NCI-H2081 (cell line): ENCODE measurements at places on chromosomes 12 and 14.

DNA sequence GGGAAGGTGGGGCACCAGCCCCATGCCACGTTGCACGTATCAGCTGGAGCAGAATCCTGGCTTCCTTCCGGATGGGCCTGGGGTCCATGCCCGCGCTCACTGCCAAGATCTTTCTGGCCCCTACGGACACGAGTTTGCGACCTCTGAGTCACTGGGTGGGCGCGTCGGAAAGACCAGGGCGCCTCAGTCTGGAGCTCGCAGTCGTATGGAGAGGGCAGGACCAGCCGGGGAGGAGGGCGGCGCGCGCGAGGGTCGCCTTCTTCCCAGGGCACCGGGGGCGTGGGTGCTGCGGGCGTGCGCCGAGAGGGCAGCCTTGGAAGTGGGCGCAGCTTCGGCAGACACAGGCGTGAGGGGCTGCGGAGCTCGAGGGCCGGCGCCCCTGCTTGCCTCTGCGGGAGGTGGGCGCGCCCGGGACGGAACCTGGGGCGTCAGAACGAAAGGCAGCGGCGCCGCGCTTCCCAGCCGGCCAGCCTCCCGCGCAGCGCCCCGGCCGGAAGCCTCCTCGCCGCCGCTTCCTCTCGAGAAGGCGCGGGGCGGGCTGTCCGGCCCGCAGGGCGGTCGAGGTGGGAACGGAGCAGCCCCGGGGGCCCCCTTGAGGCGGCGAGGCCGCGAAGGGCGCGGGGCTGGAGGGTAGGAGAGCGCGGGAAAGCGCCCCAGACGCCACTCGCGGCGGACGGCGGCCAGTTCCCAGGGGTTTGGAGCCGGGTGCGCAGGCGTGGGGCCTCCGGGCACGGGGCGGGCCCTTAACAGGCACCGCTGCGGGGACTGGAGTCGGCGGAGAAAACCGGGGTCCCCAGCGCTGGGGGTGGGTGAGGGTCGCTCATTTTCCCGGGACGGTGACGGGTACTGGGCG is at the start of gene ARL6IP4:
ARL6IP4 (plus strand) TSS at position 499 of the 853 bp plus-strand sequence. CDS start 459 bp downstream, outside the sequence.
- DNase-seq: peak; percentile 52

- no peak for DNase-seq
These were observed 77.6 kb upstream of the DACT1 start for GRCh38 chr14:58560208-58560607.

DNA sequence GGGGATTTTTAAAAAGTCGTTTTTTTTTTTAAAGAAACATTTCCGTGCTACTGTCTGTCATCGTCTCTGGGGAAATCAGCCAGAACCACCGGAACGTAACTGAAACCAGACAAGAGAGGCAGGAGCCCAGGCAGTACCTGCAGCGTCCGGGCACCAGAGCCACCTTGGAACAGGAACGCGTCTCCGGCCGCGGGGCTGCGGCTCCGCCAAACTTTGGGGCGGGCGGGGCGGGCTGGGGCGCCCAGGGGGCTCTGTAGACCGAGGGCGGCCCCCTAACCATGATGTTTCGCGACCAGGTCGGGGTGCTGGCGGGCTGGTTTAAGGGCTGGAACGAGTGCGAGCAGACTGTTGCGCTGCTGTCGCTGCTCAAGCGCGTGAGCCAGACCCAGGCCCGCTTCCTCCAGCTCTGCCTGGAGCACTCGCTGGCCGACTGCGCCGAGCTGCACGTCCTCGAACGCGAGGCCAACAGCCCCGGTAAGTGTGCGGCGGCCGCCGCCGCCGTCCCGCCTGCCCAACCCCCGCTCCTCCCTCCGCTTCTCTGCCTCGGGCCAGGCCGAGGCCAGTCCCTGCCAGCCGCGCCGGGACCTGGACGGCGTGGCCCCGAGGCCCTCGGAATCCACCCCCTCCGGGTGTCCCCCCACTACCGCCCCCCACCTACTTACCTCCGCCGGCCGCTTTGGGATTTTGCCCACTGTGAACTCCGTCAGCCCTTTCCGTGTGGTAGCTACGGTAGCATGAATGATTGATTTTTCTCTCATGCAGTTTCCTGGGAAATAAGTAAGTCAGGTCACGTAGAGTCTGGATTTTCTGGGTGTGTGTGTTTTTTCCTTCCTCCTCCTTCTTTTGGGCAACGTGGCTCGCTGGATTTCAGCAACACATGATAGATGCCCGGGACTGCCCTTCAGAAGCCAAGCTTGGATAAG is 972 bp downstream of the SAMD4A start:
- DNase-seq: peak; percentile 27

DNA sequence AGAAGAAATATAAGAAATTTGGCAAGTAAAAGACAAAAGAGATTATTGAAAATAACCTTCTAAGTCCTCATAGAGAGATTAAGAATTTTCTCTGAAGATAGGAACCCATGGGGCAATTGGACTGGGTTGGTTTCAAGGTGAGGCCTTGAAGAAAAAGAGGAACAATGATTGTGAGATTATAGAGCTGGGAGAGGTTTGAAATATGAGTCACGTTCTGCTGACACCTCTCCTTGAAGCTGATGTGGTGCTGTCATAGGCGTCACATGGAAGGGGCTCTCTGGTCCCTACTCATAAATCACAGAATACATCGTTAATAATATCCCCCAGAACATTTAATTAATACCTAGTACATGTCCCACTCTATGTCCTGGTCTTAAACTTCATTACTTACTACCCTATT is 227.6 kb upstream of the PDE3A start:
- DNase-seq: no peak

DNA sequence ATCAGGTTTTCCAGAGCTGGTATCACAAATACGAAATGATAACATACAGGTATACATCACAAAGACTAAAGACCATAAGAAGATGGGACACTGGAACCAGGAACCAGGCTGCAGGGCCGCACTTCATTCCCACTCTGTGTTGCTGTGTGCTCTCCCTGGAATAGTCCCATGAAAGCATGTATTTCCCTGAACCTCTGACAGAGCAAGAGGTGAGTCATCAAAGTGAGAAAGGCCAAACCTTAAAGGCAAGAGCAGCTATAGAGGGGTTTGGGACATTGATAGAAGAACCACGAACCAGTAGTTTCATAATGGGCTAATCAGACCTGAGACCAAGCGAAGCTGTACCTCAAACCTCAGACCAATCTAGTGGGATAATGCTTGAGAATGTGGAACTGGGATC is 283.0 kb upstream of the PRKD1 start:
- DNase-seq: no peak

DNA sequence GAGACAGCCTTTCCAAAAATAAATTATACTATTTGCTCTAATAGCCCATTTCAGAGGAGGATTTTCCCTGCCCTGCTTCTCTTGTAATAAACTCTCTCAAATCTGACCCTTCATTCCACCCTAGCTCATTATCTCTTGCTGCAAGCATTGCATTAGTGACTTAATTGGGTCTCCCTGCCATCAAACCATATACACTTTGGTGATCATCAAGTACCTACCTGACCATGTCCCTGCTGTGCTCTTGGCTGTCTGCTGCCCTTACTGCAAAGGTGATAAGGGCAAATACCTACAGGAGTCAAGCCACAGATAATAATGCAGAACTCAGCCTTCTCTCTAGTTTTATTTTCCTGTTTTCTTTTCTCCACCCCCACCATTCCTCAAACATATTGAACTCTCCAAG is 88.4 kb downstream of the LIN7A start:
- no peak for DNase-seq

GRCh38 chr12:104154806-104155205 is 16.8 kb upstream of the NFYB start:
- peak; percentile 94 for DNase-seq

DNA sequence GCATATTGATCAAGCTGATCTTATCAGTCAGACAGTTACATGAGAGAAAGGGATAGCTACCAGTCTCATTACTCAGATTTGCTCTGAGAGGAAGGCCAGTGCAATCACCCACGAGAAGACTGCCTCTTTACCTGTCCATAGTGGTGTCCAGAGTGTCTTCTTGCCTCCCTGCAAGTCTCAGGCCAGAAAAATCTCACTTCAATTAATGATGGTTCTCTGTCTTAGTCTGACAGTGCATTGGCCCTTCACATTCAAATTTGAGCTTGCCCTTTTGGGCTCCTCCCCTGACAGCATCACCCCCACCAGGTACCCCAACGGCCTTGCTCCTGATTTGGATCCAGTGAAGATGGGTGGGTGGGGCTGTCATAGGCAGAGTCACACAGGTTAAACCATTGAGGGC is at the start of gene AICDA:
AICDA (minus strand) TSS at position 231 of the 400 bp plus-strand sequence; CDS start at position 139, 92 bp downstream.
- no peak for DNase-seq

DNA sequence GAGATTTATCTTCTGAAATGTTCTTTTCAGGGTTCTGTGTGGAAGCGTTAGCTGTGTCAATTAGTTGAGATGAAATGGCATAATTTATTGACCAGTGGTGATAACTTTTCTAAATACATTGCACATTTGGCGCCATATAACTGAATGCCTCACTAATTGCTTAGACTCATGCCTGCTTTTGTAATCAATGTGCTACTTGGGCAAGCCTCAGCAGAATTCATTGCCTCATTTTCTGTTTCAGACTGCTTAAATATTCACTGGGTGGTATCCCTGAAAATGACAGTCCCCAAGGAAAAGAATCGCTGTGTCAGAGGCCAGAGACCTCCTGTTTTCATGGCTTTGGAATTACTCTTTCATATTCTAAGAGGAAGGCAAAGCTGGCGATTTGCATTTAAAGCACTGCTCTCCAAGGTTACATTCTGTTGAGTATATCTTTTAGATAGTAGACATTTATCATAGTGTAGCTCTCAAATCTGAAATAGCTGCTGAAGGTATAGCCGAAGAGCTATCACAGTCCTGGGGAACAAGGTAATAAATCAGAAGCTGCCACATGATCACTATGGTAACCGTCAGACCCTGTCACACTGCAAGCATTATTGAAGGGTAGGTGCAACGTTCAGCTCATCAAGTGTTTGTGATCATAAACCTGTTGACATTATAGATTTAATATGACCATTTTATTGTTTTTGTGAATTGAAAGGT is 297.3 kb upstream of the E2F7 start:
- DNase-seq: no peak

- DNase-seq: no peak
These were observed 49.5 kb upstream of the KTN1 start for GRCh38 chr14:55530464-55530863.

- DNase-seq: no peak
These were observed 32.6 kb upstream of the DHRS7 start for GRCh38 chr14:60197629-60198303.

- no peak for DNase-seq
These were observed 2.9 kb upstream of the CACNA1C start for GRCh38 chr12:2049604-2050540.

- DNase-seq: no peak
These were observed 49.1 kb upstream of the KCNH3 start for GRCh38 chr12:49489720-49490119.

- DNase-seq: no peak
These were observed 76.5 kb upstream of the GRIN2B start for GRCh38 chr12:14057895-14058294.

DNA sequence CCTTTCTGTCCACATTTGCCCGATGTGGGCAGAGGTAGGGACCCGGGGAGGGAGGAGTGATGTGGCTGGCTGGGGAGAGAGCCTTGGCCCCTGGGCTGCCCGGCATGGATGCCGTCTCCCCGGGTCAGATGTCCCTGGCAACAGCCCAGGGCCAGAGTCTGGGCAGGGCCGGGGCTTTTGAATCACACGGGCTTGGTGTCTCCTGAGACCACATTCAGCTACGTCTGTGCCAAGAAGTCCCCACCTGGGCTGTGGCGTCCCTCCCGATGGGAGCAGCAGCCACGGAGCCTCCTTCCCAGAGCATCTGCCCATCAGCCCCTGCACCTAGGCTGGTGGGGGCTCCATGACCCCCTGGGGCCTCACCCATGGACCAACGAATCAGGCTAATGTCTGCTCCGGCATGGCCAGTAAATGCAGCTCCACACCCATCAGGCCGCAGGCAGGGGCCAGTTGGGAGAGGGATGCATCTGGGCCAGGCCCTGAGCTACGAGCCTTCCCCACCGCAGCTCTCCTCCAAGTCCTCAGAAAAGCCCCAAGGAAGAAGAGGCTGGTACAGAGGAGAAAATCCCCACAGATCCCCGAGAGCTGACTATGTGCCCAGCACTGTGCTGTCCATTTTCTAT is 109.4 kb downstream of the RFLNA start:
- DNase-seq: no peak

DNA sequence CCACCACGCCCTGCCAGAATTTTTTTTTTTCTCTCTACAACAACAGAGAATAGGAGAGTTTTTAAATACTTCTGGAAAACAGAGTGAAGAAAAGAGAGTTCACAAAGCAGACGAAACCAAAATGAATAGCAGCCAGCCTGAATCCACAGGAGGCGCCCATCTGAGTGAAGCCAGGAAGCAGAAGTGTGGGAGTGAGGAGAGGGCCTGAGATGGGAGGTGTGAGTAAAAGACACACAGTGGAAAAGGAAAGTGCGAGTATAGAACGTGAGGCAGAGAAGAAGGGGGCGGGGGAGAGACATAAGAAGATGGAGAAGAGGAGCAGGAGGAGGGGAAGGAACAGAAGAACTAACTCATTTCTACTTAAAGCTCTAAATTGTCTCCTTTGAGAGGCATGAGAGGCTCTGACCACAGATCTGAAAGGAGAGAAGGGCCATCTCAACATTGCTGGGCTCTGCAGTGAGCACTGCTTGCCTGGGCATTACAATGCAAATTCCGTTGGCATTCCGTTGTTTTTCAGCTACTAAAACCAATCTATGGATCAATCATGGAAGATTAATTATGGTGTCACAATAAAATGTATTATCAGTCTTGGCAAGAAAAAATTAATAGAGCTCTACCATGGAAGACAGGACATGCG is 140.1 kb upstream of the CPSF6 start:
- no peak for DNase-seq

- DNase-seq: peak; percentile 97
These were observed 25.9 kb downstream of the SLC25A47 start for GRCh38 chr14:100348784-100349685.
